ENCODE measurements at places on chromosomes 5 and 9. TPM values are rescaled to one million over a fixed set of nuclear protein-coding genes. Genes with fewer than 3 reads are reported as not detected.

GRCh38 chr5:155915601-155916000, 411.4 kb upstream of the SGCD start:
- no peak for DNase-seq

DNA sequence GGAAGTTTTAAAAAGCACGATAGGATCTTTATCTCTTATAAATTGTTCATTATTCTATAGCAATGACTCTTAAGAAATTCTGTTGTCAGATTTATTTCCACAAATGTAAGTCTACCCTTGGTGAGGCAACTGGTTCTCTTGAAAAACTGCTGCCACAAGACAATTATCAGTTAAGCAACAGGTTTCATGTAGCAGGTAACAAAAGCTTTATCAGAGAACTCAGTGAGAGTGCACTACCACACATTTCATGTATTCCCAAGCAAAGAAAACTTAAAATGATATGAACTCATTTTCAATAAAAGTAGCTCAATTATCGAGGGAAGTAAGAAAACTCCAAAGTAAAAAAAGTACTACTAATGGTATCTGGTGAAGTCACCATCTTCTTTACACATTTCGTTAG, 9.4 kb downstream of the NR6A1 start:
- no peak for DNase-seq

DNA sequence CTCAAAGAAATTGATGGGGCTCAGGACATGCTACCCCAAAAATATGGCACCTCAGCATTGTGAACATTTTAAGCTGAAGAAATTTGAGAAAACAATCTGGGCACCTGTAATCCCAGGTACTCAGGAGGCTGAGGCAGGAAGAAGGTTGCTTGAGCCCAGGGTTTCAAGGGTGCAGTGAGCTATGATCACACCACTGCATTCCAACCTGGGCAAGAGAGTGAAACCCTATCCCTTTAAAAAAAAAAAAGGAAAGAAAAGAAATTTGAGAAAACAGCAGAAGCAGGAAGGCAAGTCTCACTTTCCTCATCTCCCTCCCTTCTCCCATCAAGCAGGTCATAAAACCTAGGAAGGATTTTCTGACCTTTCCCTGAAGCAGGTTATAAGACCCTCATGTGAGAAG, 23.6 kb downstream of the TPD52L3 start:
- DNase-seq = no peak

DNA sequence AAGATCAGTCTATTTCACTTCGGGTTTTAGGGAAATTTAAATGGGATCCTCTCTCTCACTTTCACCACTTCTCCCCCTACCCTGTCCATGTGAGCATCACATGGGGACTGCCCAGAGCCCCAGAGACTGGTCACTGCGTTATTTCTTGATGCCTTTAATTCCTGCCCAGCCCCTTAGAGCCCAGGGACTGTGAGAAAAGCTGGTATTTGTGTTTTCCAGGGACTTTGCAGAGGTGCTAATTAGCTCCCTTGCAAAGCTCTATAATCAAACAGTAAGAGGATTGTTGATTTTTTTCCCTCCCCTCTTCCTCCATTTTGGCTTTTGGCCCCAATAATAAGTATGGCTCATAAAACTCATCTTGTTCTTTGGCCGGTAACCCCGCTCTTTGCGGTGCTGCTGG, 35.6 kb downstream of the NTRK2 start:
- no peak for DNase-seq

- DNase-seq = no peak
These were observed 25.5 kb upstream of the ARAP3 start for GRCh38 chr5:141707510-141707909.

- DNase-seq = no peak
These were observed 92.1 kb downstream of the TLE4 start for GRCh38 chr9:79663878-79664277.

GRCh38 chr9:130300739-130301138, 35.2 kb downstream of the HMCN2 start:
- no peak for DNase-seq

DNA sequence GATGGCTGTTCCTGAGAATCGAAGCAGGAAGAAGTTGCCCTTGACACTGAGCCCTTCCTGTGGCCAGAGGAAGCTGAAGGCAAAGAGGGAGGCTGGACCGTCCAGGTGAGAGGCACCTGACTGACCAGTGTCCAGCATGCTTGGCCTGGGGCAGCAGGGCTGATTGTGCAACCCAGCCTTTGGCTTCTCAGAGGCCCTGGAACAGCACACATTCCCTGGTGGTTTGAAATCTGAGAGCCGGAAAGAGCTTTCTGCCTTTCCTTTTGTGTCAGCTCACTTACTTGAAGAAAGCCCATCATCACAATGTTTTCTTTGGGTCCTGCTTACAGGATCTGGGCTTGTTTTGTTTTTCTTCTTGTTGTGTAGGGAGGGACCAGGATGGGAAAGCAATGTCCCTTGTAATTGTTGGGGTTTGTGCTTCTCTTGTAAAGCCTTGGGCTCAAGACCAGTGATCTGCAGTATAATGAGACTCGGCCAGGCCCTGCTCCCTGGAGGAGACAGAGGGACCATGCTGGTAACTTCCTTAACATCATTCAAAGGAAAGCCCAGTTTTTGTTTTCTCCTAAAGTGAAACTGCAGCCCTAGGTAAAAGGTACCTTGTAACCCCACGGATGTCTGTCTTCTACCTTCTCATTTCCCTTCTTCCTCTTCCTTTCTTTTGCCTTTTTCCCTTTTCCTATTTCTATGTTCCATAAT, 213.7 kb downstream of the NXNL2 start:
- no peak for DNase-seq

DNA sequence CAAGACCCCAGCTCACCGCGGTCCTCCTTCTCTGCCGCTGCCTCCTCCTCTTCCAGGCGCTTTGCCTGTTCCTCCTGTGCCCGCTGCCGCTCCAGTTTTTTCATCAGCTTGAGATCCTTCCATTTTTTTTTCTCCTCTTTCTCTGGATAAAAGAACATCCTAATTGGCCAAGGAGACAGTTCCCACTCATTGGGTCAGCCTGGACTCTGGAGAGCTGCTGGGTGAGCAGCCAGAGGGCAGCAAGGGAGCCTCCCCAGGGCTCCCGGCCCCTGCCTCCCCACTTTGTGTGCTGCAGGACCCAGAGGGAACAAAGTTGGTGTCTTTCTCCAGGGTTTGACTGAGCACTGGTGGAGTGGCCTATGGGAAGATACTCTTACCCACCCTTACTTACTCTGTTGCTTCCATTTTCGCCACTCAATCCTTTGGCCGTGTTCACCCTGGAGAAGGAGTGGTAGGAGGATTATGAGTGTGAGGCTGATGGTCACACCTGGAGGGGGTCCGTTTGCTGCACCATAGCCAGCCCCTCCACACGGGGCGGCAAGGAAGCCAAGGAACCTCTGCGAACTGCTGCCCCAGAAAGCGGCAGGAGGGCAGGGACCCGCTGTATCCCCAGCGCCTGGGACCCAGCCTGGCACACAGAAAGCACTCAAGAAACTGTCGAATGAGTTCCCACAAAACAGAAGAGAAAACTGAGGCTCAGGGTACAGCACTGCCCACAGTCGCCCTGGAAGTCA, 708 bp downstream of the SPOUT1 start:
- DNase-seq = no peak

GRCh38 chr9:15696979-15697378, 144.1 kb downstream of the CCDC171 start:
- peak; percentile 64 for DNase-seq

DNA sequence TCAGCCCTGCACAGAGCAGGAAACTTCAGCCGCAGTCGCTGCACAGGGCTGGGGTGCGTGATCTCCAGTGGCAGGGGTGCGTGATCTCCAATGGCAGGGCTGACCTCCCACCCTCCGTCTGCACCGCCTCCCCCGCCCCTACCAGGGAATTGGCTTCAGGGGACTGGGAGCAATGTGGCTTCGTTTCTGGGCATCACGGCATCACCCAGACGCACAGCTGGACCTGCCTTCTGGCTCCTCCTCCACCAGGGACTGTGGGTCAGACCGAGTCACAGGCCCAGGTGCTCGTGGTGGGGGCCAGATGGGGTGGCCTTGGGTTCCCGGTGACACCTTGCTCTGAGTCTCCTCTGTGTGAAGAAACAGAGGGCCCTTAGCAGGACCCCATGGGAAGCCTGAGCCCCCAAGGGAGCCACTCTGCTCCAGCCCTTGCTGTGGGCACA, 51.1 kb downstream of the AHRR start:
- no peak for DNase-seq

DNA sequence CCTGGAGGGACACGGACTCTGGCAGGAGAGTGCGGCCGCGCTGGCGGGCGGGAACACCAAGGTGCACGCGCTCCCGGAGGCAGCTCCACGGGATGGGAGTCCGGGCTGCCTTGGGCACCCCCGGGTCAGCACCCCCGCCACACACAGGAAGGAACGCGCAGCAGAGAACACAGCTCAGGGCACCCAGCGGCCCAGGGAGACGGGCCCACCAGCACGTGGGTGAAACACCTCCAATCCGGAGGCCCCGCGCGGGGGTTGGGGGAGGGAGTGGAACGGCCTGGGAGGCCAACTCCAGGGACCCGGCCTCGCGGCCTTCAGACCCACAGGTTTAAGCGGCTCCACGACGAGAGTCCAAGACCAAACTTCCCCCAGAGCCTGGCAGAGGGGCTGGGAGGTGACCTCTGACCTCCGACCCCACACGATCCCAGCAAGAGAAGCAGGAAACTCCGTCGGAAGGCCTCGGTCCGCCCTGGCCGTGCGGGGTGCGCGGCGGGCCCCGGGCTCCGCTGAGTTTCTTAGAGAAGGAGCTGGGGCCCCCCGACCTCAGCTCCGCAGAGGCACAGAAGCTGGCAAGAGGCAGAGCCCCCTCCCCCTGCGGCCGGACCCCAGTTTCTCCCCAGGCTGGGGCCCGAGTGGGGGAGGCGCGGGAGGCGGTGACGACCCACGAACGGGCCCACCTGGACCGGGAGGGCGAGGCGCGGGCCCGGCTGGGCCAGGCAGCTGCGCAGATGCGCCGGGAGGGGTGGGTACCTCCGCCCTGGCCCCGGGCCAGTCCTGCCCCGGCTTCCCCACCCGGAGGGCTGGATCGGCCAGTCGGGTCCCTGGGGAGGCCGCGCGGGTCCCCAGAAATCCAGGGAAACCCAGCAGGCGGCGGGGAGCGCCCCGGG, 851 bp downstream of the NACC2 start:
- no peak for DNase-seq

- no peak for DNase-seq
These were observed 1118.6 kb upstream of the DMAC1 start for GRCh38 chr9:8917956-8918739.

- DNase-seq = no peak
These were observed 63.3 kb upstream of the SLC25A51 start for GRCh38 chr9:37967014-37967760.

GRCh38 chr9:91362051-91362611, 413 bp upstream of the AUH start:
- peak; percentile 6 for DNase-seq

DNA sequence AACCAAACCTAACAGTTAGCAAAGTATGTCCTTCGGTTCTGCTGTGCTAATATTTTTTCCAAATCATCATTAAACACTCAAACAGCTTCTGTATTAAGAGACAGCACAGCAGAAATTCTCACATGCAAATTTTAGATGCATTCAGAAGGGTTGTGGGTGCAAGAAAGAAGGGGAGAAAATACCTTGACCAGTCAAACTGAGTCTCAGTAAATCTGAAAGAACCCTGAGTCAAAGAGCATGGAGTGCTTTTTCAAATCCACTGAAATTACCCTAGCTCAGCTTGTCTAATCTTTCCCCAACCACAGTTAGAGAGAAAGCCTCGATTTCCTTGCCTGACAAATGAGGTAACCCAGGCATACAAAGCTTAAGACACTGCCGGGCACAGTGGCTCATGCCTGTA, 55.1 kb downstream of the RETREG1 start:
- DNase-seq = no peak

DNA sequence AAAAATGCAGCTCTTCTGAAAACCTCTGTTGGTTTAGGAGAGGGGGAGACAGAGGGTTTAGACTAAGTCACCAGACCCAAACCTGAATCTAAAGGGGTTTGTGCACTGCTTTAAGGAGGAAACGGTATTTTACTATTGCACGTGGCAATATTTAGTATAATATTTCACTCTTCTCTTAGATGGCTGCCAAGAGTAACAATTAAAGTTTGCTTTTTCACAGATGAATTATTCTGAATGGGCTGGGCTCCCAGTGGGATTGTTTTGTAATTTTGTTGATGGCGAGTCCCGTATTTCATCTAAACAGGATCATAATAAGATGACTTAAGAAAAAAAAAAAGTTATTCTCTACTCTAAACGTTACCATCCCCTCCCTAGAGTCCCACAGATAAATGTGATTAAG, 245.4 kb downstream of the PCSK5 start:
- no peak for DNase-seq

DNA sequence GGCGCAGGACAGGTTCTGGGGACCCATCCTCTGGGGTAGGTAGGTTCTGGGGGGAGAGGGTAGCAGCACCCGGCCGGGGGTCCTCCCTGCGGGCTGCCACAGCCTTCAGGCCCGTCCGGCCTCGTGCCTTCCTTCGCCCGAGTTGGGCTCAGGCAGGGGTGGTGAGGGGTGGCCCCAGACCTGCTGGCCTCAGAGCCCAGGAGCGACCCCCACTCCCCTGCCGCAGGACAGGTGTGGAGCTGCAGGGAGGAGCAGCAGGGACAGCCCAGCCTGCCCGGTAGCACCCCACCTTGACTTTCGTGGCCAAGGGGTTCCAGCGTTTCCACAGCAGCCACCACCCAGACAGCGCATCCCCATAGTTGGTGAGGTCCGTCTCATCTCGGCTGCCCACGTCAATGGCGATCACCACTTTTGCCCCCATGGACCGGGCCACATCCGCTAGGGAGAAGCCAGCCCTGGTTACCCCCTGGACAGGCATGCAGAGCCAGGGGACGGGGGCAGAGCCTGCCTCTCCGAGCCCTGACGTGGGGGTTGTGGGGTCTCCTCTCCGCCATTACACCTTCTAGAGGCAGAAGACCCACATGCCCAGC, 3.4 kb upstream of the NSMF start:
- DNase-seq = no peak

DNA sequence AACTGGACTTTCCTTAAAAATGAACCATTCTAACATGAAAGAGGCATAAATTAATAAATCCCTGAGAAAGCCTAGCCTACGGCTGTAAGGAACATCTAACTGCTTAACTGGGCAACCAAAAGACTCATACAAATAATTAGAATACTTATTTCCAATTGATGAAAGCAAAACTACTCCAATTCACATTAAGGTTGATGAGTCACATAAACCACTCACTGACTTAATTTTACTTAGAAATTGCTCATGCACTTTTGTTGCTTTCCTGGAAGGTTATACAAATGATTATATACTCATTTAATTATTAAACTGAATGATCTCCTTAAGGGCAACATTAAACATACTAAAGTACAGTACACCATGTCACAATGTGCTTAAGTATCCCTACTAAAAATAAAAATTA, 101.9 kb downstream of the NFIB start:
- no peak for DNase-seq

The CBY3 gene
- total RNA-seq = not detected

The KIF20A gene
- total RNA-seq = 105 TPM

The EIF4E1B gene
- not detected for total RNA-seq

The TYRP1 gene
- 3.4 TPM for total RNA-seq

The PCDHGA10 gene
- total RNA-seq = 5.3 TPM

The ARID3C gene
- 0.19 TPM for total RNA-seq

The CXCL14 gene
- total RNA-seq = not detected

The SLC34A3 gene
- 1.6 TPM for total RNA-seq

The FBXL7 gene
- total RNA-seq = 4.0 TPM
